ENCODE measurements at places on chromosomes 5 and 9.

DNA sequence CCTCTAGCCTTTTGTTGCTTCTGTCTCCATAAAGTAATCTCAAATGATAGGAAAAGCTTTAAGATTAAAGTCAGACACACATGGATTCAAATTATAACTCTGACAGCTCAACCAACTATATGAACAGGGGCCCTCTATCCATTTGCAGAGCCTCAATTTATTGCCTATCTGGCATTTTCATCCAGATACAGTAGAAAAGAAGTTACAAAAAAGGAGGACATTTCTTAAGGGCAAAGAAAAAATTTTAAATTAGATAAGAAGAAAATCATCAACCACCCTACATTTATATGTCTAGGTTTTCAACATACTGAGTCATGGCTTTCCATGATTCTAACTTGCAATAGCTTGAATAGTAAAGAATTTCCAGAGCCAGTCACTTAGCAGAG is 567.2 kb downstream of the CAAP1 start:
- DNase-seq = no peak

DNA sequence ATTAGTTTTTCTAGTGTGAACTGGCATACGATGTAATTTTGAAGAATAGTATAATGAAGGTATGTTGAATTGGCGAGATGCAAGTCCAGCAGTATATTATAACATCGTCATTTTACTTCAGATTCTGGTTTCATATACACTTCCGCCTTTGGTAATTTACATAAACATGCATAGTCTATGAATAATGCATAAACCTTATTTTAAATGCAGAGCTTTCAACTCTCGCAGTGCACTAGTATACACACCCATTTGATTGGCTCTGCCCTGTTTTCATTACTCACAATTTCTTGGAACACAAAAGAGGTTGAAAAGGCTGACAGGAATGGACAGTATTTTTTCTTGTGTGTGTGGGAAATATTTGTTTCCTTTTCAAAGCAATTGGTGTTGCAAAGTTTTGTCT is 128.9 kb upstream of the CCNH start:
- DNase-seq = no peak

DNA sequence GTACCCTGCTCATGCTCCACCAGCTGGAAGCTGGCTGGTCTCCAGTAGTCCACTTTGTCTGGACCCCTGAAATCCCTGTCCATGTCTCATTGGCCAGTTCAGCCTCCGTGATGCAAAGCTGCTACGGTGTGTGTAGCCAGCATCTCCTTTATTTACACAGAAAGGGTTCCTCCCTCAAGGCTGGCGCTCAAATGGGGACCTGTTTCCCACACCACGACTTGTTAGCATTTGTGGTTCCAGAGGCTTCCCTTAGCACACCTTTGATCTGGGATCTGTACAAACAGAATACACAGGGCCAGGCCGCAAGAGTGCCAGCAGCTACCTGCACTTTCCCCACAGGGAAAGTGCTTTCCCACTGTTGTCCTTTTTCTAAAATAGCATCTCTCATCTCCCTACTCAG is 5.7 kb upstream of the SMU1 start:
- DNase-seq = no peak

GRCh38 chr5:178322736-178323540 is 90.3 kb upstream of the PHYKPL start:
- DNase-seq = no peak

DNA sequence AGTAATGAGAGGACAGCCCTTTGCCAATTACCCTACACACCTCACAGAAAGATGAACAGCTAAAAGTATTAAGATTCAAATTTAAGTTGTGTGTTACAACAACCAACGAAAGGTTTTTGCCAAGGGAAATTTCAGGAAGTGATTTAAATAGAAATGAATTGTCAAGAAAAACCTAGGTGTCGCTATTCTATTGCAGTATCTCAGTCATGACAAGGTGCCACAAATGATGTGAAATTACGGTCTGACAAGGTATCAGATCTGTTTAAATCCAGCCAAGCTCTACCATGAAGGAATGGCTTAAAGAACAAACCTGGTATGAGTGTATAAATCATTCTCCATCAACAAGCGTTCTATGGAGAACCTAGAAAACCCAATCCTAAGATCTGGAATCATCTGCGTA is 189.7 kb downstream of the ATPSCKMT start:
- no peak for DNase-seq

DNA sequence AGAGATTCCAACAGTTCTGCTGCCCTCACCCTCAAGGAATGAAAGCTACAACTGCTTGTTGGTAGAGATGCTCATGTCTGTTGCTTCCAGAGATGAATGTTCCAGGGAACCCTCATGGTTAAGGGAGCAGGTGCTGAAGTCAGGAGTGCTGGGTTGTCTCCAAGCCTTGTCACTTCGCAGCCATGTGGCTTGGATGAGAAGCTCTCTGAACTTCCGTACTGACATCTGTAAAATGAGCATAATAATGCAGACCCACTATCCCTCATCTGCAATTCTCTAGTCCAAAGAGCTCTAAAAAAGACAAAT is 133.3 kb upstream of the ADRA1B start:
- no peak for DNase-seq

DNA sequence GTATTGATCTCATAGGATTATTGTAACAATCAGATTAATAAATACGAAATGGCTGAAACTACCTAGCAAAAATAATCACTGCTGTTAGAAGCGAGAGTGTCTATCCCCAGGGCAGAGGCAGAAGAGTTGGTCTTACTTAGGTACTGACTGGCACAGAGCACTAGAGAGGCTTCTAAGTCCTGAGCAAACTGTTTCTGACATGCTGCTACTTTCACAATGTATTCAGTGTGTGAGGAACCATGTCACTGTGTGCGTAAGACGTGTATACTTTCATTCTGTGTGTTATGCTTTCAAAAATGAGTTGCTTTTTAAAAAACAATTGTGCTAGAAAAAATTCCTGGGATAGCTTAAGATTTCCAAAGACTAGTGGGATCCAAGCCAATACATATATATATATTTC is 5.5 kb upstream of the KLHL9 start:
- no peak for DNase-seq

DNA sequence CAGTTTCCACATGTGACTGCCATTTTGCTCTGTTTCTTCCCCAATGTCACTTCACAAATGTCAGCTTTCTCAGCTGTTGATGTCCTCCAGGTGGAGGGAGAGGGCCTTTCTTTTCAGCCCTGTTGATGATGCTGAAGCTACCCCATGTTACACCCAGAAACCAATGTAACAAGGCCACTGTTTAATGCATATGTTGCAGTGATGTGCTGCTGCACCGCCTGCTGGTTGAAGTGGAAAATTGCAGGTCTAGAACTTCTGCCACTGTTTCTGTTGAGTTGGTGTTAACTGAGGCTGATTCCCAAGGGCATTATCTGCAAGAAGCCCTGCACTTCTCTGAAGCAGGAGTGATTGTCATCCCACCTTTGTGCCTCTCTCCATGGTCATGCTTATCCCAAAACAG is 428.4 kb downstream of the KDM4C start:
- no peak for DNase-seq

DNA sequence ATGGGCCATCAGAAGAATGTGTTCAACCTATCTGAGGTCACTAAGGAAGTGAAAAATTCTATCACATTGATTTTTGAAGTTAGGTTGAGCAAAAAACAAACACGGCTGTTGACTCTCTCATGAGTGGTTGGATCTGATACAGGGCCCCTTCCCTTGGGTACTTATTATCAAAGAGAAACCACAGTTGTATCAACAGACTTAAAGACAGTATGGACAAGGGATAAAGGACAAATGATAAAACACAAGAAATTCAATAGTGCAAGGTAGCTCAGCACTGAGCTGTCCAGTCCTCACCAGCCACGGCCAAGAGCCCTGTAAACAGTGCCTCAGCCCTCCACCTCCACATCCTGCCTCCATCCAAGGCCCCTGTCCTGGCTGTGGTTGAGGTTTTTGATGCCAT is 86.9 kb downstream of the UBE2QL1 start:
- DNase-seq = no peak

DNA sequence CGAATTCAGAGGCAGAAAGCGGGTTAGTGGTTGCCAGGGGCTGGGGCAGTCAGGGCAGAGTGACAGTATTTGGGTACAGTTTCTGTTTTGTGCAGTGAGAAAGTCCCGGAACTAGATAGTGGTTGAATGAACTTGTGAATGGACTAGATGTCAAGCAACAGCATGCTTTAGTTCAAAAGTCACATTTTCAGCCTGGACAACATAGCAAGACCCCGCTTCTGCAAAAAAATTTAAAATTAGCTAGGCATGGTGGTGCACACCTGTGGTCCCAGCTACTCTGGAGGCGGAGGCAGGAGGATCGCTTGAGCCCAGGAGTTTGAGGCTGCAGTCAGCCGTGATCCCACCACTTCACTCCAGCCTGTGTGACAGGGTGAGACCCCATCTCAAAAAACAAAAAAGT is 8.4 kb downstream of the NOTCH1 start:
- no peak for DNase-seq

DNA sequence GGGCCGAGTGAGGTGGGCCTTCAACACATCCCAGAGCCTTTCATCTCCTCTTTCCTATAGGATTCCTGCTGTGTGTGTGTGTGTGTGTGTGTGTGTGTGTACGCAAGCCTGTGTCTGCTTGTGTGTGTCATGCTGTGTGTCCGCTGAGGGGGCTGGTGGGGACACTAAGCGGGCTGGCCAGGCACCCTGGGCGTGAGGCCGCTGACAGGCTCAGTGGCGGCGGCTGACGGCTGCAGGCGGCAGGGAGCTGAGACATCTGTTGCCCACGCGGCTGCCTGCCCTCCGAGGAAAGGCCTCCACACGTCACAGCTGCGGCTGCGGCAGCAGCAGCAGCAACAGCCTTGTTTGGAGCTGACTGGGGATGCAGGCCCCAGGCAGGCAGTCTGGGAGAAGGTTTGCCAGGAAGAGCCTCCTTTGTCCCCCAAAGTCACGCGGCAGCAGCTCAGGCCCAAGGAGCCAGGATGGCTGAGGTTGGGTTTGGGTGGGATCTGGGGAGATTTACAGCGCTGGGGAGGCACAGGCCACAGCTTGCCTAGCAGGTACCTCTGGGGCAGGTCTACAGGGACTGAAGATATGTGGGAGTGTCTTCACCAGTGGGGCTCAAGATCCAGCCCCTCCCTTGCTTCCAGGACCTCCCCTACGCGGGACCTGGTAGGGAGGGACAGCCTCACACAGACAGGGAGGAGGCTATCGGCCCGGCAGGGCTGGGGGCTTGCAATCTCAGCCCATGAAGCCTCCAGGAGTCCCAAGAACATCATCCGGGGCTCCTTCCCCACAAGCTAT is 1.8 kb downstream of the PDLIM4 start:
- DNase-seq = no peak

DNA sequence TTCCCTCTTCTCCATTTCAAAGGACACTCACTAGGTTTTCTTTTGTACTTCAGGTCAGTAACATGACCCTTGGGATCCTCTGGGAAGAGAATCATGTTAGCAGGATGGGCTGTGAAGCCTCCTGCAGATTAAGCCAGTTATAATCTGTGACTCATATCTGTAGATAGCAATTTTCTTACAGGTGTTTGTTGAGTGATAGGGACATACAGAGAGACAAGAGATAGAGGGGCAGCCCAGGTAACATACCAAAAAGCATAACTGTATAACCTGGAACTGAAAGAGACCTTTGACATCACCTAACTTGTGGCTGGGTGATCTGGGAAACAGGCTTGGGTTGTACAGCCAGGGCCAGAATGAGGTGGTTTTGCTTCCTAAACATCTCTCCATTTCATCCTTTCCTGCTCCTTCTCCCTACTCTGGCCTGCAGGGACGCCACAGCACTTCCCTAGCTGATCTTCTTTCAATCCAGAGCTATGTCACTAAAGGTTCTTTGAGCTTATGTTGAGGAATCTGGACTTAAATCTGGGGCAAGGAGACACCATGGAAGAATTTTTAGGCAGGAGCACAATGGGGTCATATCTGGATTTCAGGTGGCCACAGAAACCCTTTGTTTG is 21.0 kb upstream of the PPARGC1B start:
- no peak for DNase-seq

GRCh38 chr5:1685066-1685465 is 114.6 kb downstream of the MRPL36 start:
- no peak for DNase-seq

GRCh38 chr9:133778336-133779013 is 40.3 kb upstream of the SARDH start:
- no peak for DNase-seq

- no peak for DNase-seq
These were observed 35.5 kb downstream of the VAV2 start for GRCh38 chr9:133956520-133957076.

GRCh38 chr5:150309101-150309885 is 6.6 kb upstream of the ARSI start:
- DNase-seq = no peak

DNA sequence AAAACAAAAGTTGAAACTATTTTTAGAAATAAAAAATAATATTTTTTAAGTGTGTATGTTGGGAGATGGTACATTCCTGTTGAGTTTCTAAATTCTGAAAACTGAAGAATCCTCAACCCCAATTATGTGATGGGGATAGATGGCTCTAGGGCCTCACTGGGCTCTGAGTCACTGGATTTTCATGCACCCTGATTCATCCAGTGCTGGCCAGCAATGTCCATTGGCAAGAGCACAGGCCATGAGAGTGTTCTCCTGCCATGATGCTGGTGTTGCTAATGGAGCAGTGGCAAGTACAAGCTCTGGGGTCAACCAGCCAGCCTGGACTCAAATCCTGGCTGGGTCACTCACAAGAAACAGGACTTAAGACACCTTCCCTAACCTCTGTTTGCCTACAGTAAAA is 23.3 kb downstream of the SMIM23 start:
- DNase-seq = no peak

DNA sequence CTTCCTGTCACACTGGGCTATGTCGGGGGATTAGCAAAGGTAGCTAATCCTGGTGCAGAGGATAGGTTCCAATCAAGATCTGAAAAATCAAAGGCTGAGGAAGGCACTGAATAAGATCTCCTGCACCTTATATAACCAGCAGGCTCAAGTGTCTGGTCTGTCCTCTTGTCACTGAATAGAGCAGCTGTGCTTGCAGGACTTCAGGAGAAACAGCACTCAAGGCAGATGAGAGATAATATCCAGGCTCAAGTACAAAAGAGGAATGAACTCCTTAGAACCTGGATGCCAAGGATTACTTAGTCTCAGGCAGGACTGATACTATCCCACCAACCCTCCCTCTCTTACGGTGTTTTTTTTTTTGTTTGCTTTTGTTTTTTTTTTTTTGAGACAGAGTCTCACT is 108.8 kb upstream of the LRRTM2 start:
- no peak for DNase-seq

- DNase-seq = no peak
These were observed 59.0 kb downstream of the BASP1 start for GRCh38 chr5:17276445-17276844.

DNA sequence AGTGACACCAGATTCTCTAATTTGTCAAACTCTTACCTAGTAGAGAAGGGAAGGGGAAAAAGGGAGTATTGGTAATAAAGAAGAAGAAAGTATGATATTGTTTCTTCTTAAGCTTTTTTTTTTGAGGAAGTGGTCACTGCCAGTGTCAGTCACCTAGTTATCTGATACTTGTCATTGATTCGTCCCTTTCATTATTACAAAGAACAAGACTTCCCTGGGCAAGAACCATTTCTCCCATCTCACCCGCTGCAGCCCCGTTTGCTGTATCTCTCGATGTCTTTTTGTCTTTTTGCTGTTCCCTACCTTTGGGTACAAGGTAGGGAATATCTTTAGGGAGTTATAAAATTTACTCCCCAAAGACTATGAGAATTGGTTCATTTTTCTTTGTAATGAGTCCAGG is 249.0 kb downstream of the ARHGAP26 start:
- no peak for DNase-seq

- DNase-seq = no peak
These were observed 2300.3 kb downstream of the MAT2B start for GRCh38 chr5:165805756-165806155.

- no peak for DNase-seq
These were observed 25.6 kb downstream of the PDZD2 start for GRCh38 chr5:31664566-31664965.

- no peak for DNase-seq
These were observed 106.6 kb downstream of the COL23A1 start for GRCh38 chr5:178483620-178484019.
